ENCODE measurements at places on chromosomes 5 and 9.

DNA sequence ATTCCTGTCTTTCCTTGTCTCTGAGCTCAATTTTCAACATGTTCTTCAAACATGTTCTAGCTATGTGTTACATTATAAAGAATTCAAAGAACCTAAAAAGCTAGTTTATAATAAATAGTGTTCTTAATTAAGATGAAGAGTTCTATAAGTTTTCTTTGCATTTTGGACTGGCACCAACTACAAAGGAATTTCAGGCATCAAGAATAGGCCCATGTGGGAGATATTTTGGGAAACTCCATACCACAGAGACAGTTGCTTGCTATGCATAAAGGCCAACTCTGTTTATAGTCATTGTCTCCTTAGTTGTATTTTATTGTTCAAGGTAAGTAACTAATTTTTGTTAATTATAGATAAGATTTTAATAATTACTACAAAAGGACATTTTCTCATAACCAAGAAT is 4.5 kb downstream of the SLF1 start:
- peak; percentile 17 for DNase-seq

DNA sequence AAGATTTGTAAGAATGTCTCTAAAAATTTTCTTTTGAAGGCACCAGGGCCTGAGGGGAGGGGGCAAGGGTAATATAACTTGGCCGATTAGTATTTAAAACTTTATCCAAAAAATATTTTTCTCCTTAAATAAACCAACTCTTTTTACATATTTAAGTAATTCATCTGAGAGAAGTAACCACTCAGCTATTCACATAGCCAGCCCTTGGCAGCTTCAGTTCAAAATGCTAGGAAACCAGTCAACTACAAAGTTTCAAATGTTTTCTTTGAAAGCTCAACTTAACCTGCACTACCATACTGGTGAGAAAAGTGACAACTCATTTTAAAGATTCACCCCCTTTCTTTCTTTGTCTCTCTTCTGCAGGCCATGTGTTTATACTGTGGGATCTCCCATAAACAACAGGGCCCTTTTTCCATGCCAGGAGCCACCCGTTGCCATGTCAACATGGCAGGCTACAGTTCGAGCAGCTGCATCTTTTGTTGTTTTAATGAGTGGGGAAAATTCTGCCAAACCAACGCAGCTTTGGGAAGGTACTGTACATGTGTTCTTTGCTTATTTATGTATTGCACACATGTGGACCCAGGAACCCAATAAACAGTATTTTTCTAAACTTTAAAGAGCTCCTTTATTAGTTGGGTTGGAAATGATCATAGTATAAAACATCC is 46.3 kb downstream of the AOPEP start:
- peak; percentile 37 for DNase-seq

- DNase-seq, result no peak
Measured at GRCh38 chr5:53041071-53041692, 52.0 kb downstream of the ITGA2 start.

- no peak for DNase-seq
Measured at GRCh38 chr9:117719161-117719920, 15.1 kb downstream of the TLR4 start.

- peak; percentile 85 for DNase-seq
Measured at GRCh38 chr5:98768160-98768959, 5.1 kb upstream of the RGMB start.

GRCh38 chr5:123035918-123036390 is 571 bp downstream of the PPIC start:
- DNase-seq, result peak; percentile 41

GRCh38 chr9:6632516-6633183 is 12.9 kb downstream of the GLDC start:
- DNase-seq, result no peak

DNA sequence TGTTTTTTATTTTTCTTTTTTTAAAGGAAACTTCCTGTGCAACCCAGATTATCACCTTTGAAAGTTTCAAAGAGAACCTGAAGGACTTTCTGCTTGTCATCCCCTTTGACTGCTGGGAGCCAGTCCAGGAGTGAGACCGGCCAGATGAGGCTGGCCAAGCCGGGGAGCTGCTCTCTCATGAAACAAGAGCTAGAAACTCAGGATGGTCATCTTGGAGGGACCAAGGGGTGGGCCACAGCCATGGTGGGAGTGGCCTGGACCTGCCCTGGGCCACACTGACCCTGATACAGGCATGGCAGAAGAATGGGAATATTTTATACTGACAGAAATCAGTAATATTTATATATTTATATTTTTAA is 2.1 kb downstream of the CSF2 start:
- DNase-seq, result no peak

DNA sequence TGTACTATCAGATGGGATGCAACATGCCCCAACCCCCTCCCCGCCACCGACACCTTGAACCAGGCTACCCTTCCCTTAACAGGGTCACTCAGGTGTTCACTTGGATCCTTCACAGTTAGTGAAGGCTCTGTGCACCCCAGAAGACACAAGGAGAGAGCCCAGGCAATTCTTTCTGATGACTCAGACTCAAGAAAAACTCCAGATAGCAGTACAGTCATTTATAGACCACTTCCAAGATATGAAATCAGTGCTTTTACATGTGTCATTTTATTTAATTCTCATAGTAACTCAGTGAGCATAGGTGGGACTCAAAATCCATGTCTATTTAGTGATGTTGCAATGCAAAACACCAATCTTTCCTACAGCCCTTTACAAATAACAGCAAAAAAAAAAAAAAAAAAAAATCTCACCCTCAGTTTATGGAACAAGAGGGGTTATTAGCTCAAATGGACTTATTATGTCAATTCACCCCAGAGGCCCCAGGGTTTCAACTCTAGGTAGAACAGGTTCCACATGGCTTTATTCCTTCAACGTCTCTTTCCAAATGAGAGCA is 71.9 kb downstream of the FOXD1 start:
- no peak for DNase-seq

DNA sequence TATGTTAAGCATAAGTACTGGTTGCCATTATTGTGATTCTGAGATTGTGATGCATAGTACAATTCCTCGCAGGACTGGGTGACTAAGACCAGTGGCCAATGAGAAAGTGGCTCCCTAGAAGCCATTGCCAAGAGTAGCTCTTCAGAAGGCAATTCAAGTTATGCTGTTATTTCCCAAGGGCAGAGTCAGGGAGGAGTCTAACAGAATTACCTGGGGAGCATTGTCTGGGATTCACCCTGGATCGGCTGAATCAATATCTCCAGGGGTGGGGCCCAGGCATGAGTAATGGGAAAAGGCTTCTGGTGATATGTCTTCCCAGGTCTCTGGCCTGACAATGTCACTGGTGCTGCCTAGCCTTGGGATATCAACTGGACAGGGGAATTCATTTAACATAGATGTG is 10.9 kb upstream of the ARHGEF28 start:
- DNase-seq, result no peak

DNA sequence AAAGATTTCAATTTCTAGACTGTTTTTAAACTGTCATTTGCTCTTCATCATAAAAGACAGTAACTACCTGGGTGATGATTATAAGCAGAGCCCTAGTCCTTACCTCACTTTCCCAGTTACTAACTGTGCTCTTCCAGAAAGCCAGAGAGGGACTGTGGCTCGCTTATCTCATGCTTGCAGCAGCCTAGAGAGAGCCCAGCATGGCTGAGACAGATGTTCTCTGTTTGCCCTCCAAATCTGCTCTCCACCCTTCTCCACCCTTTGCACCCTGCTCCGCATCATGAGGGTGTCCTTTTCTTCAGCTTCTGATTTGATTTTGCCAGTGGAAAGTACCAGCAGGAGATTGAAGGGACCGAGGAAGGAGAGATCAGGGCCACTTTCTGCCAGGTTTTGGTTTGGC is 61.2 kb upstream of the SELENOP start:
- no peak for DNase-seq

DNA sequence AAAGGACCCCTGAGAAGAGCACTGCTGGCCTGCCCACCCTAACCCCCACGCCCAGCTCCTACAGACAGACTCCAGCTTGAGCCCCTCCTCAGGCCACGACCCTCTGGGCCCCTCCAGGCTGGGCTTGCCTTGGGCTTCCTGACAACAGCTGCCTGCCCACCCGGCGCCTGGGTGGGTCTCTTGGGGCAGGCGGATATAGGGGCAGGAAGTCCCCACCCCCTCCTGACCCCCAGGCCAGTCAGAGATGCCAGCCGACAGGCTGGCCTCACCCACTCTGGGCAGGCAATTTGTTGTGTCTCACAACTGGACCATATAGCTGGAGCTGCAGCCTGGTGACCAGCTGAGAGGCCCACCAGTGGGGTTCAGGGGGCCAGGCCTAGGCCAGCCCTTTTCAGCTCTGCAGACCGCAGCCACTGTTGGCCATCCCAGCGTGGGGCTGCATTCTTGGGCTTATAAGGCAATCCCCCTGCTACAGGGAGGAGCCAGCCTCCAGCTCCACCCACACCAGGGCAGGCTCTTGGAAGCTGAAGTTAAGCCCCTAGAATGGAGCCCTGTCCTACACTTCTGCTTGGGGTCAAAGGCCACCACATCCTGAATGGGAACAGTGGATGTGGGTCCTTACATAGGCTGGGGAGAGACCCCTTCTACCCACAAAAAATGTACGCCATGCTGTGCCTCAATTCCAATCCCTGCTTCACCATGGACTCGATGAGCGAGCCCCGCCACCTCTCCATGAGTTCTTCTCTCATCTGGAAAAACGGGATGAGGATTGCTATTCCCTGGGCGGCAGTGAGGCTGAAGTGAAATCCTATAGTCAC is 2.0 kb downstream of the PDLIM7 start:
- peak; percentile 43 for DNase-seq

DNA sequence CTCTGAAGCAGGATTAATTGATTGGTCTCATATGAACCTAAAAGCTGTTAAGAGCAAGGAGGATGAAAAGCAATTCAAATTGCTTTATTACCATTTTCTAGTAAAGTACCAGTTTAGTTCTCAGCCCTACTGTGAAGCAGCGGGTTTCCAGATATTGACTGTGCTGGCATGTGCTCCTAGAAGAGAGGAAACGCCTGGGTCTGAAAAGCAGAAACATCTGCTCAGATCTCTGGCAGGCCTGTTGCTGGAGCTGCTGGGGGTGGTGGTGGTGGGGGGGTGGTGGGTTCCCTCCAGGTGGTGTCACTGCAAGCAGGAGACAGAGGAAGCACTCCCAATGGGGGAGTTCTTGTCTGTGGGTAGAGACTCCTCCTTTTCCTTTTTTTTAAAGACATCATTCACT is 105.5 kb upstream of the ZNF462 start:
- no peak for DNase-seq

DNA sequence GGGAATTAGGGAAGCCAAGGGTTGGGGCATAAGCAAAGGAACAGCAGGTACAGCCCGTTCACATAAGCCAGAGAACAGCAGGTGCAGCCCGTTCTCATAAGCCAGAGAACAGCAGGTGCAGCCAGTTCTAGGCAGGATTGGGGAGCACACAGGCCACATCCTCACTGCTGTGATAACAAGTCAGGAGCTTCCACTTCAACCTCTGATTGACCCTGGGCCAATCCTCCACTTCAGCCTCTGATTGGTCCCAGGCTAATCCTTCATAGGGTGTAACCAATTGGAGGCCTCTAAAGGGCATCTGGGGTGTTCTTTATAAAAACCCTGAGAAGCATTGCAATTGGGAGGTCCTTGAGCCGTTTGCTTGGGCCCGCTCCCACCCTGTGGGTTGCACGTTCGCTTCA is 27.5 kb downstream of the CEL start:
- DNase-seq, result no peak

DNA sequence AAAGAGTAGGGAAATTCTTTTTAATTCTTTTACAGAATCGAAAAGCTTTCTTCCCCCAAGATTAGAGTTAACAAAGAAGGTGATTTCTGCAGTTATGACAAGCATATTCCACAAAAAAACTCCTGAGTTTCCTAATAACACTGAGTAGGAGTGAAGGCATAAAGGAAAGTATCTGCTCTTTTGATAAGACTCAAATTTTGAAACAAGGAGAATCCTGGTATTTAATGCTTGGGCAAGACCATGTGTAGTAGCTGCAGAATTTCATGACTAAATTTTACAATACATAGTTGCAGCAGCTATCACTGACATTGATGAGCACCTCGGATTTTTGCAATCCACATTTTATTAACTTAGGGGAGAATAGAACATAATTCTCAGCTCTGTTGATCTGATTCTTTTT is 92.6 kb downstream of the MARCHF3 start:
- DNase-seq, result no peak

DNA sequence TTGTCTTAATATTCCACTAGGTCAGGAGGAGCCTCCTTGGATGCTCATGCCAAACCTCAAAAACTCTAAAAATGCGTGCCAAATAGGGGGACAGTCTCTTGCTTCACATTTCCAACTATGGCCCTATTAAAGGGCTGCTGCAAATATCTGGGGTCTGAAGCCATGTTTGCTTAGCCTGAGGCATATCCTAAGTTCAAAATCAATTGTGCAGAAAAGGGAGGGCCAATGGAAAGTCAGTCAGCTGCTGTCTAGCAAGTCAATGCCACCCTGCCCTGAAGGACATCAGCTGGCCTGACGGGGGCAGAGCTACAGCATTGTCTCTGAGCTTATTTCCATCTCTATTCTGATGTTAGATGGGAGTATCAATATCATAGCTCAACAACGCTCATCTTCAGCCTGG is 93.6 kb downstream of the SH3TC2 start:
- no peak for DNase-seq

DNA sequence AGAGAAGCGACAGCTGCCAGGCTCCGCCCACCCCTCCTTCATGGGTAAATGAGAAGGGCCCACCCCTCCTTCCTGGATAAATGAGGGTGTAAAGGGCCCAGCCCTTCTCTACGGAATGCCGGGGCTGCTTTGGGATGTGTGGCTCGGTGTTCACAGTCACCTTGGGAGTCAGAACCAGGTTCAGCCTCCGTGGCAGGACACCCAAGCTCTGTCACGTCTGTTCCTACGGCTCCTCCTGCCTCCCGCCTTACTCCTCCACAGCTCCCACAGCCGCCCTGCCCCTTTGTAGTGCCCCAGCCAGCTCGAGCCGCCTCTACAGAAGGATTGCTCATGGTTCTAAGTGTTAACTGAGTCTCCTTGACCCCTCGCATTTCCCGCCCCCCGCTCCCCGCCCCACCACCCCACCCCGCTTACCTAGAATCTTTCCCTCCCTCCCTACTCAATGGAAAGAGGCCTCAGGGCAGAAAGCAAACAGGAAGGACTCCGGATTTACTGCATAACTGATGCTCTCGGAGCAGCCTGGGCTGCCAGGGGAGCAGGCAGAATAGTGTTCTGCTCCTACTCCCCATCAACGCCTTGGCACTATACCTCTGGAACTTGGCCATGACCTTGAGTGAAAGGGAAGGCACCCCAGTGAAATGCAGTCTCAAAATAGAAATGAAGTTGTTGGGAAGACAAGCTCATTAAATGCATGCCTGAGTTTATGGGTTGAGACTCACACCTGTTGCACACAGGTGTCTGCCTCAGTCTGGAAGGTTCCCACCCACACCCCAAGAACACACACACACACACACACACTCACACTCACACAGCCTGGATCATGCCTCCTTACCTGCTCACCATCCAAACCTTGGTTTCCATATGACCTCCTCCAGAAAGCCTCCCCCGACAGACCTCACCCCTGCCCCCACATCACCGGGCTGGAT is 59.6 kb downstream of the NEURL1B start:
- DNase-seq, result no peak

GRCh38 chr5:150079909-150080461 is 6.4 kb downstream of the CSF1R start:
- no peak for DNase-seq

- DNase-seq, result no peak
Measured at GRCh38 chr5:150234576-150235499, 45.0 kb downstream of the SLC6A7 start.

GRCh38 chr5:42605490-42605889 is 151.1 kb upstream of the CCDC152 start:
- no peak for DNase-seq

Measured in SK-MEL-5 (cell line).